NCI-H524 (cell line): ENCODE measurements at places on chromosomes 11 and 22.

DNA sequence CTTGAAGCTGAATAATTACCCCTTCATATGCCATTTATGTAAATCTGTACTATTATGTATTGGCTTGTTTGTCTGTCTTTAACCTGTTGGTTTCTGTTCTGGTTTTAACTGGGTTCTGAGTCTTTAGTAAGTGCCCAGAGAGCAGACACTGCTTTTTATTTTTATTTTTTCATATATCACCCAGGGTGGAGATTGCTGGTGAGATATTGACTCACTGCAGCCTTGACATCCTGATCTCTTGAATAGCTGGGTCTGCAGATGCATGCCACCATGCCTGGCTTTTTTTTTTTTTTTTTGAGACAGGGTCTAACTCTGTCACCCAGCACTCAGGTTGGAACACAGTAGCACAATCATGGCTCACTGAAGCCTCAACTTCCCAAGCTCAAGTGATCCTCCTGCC is 19.4 kb downstream of the GRAMD1B start:
- no peak for DNase-seq

GRCh38 chr22:17775781-17776465 is 1.7 kb upstream of the BID start:
- no peak for DNase-seq

DNA sequence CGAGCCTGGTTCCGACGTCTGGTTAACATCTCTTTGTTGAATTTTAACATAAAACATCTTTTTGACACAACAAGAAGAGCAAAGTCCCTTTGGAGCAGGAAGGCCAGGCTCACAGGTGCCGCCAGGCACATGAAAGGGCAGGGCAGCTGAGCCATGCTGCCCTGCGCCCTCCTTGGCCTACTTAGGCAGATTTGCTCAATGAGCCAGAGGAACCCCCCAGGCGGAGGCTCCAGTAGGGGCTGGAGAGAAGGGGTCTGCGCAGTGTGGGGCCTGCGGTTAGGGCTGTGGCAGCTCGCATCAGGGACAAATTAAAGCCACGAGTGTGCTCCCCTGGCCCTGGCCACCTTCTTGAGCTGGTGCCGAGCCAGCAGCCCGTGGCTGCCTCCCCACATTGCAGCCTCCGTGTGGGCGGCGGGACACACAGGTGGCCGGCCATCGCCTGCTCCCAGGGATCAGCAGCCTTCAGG is 9.9 kb upstream of the SLC22A12 start:
- DNase-seq: no peak

DNA sequence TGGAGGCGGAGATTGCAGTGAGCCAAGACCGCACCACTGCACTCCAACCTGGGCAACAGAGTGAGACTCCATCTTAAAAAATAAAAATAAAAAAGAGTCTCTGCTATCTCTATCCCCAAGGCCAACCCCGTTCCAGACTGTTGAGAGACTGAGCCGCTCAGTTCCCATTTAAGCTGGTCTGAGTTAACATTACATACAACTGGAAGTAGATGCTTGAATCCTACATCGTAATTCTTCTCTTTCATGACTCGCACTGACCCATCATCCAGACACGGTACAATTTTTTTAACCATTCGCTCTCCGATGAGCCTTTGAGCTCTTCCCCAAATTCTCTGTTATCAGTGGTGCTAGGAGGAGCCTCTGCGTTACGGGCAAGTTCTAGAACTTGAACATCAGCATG is 4.9 kb upstream of the CYTH4 start:
- DNase-seq: no peak

DNA sequence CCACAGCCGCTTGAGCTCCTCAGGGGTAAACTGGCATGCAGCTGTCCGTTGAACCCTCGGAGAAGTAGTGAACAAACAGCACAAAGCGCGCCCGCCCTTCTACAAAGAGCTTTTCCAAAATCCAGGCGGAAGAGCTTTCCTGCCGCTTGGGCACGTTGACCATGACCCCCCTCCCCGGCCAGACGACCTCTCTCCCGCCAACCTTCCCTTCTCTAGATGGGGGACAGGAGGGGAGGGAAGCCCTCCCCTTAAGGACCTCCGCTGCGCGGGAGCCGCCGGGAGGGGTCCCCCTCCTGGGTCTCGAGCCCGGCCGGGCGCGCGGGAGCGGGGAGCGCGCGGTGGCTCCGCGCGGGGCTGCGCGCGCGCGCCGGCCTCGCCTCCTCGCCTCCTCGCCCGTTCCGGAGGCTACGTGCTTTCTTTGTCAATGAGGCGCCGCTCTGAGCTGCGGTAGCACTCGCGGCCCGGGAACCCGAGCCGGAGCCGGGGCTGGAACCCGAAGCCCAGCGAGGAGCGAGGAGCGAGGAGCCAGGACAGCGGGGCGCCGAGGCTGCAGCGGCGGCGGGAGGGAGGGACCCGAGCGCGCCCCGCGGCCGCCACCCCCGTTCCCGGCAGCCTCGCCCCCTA is 118.6 kb downstream of the HIPK3 start:
- peak; percentile 57 for DNase-seq

- DNase-seq: no peak
Observed at GRCh38 chr11:109877043-109877442, 216.1 kb upstream of the ZC3H12C start.

DNA sequence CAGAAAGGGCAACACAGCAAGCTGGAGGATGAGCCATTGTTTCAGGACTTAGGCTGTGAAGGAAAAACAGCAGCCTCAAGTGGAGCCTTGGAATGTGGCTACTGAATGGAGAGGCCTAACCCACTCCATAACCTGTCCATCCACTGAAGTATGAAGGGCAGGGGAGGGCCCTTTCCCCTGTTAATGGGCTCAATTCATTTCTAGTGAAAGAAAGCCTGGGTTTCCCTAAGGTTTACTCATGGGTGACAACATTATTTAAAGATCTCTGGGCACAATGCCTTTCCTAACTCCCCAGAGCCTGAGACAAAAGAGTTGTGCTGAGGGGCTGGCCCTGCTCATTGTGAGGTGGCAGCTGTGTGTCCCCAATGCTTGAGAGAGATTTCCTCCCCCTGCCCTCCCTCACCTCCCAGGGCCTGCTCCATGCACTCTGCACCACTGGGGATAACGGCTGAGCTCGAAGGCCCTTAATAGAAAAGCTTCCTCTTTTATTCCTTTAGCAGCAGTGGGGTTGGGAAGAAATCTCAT is 83.8 kb downstream of the ME3 start:
- no peak for DNase-seq

- DNase-seq: no peak
Observed at GRCh38 chr22:27349456-27349855, 452.1 kb downstream of the MN1 start.

GRCh38 chr11:127894316-127894715 is 693.0 kb downstream of the ETS1 start:
- no peak for DNase-seq

DNA sequence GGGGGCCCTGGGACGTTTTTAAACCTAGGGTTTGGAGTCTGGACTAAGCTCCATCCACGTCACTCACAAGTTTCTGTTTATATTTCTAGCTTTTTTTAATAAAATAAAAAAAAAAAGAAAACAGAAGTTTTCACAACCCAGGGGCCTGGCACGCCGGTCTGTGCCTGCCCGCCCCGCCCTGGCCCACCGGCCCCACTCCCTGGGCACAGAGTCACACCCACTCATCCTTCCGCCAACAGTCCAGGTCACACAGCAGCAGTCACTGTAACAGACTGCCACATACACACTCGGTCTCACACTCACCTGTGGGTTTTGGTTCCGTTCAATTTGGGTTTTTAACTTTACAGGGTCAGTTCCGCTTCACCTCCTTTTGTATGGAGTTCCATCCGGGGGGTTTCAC is 5.3 kb upstream of the ACR start:
- DNase-seq: no peak

- no peak for DNase-seq
Observed at GRCh38 chr11:45471266-45471665, 185.1 kb upstream of the SYT13 start.

- DNase-seq: no peak
Observed at GRCh38 chr22:45905924-45906865, 70.8 kb downstream of the WNT7B start.

DNA sequence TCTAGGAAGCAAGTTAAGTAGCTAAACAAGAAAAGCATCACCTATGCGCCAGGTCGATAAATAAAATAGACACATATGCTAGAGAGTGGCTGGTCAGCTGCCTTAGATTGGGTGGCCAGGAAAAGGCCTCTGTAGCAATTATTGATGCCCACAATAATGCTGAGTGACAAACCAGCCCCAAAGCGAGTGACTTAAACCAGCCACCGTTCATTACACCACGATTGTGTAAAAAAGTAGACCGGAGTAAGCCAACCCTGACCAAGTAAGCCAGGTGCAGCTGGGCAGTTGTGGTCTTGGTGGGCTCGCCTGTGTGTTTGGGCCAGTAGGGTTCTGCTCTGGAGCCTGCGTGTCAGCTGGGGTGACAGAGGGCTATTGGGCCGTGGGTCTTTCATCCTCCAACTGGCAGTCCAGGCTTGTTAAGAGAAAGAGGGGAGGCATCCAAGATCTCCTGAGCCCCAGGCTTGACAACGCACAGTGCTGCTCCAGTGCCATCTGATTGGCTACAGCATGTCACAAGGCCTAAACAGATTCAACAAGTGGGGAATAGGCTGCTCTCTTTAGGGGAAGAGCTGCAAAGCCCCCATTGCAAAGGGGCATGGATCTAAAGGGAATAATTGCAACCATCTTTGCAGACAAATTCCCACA is 100.4 kb upstream of the PARVA start:
- DNase-seq: no peak

DNA sequence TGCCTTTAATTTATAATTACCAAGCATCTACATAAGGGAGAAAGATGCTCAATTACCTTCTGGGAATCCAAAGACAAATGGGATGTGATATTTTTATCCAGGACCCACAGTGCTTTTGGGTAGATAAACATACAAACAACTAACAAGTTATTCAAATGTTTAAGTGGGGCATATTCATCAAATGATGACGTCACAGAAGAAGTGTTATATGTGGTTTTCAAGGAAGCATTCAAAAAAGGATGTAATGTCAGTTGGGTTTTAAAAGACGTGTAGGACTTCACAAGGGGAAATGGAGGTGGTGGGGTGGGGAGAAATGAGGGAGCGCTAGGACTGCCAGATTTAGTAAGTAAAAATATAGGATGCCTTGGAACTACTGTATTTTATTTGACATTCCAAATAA is 915.9 kb downstream of the KCNA4 start:
- DNase-seq: no peak

DNA sequence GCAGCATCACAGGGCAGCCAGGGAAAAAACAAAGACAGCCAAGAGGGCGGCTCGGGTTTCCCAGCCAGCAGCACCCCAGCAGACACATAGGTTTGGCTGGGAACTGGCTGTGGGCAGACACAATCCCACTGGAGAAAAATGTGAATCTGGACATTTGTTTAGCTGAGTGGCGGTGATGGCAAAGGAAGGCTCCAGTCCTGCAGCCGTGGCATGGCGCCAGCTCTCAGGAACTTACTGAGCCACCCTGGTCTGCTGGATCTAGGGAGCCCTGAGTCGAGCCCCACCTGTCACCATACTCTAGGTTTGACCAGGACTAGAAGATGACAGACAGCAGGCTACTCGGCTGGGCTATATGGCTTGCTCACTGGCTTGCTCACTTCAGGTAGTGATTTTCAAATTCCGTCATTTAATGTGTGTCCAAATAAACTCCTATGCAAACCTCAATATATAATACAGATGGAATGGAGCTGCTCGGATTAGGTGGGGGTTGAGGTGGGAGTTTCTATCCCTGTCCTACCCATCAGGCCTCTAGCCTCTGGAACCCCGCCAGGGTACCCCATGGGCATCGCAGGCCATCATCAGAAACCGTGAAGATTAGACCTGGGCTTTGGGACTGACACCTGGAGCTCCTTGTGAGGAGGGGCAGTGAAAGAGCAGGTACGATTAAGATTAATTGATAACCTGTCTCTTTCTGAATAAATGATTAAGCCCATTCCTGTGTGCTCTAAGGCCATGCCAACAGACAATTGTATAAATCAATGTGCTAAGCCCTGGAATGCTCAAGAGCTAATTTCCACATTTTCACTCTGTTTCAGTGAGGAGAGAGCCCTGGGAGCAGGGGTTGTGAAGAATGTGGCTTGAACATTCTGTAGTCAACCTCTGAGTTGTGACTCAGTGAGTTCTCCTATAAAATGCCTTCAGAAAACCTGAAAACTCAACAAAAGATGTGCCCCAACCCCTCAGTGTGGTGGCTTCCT is 42.5 kb downstream of the GALNT18 start:
- DNase-seq: peak; percentile 25

DNA sequence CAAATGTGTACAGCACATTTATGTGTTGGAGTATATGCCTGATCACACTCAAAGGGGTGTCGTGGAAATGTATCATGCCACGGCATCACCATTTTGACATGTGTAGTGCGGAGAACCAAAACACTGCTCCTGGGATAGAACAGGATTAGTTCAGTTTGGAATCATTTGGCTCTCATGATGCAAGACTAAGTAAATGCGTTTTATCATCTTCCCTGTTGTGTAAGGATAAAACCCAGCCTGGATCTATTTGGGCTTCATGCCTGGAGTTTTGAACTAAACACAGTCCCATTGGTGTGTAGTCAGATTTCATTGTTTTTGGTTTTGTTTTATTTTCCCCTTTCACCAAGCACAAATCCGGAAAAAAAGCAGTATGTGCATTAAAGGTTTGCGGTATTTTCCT is 574.3 kb downstream of the NTM start:
- DNase-seq: no peak

GRCh38 chr22:45923835-45924234 is 53.1 kb downstream of the WNT7B start:
- no peak for DNase-seq

DNA sequence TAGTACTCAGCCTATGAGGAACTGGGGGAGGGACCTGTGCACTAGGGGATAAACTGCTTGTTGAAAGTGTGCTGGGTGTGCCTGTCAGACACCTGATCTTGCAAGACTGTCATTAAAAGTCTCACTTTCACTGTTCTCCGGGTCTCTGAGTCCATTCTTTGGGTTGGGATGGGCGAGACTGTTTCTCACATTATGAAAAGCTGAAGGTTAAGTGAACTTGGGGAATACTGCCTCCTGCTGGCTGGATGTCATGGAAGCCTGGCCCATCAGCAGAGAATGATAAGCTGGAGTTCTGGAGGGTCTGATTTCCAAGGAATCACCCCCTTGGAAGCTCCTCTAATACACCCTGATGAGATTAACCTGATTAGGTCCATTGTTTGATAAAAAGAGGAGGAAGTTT is 9.0 kb upstream of the VPREB1 start:
- DNase-seq: no peak

DNA sequence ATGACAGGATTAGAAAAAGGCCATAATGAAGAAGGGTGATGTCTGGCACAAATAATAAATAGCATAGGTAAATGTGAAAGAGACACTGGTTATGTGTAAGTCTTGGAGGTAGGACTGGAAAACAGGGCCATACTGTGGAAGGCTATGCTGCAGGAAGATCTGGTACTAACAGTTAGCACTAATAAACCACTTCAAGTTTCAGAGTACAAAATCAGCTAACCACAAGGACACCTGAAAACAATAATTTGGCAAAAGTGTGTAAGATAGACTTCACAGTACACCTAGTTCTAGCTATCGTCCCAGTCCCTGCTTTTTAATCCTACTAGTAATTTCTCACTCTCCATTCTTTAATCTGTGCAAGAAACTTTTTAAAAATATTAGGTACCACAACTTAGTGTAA is 44.3 kb downstream of the CWF19L2 start:
- DNase-seq: no peak
